Sigmoid colon (tissue), 7 donors: ENCODE measurements at places on chromosomes 7 and 10. TPM values are rescaled to one million over a fixed set of nuclear protein-coding genes. Genes with fewer than 3 reads are reported as not detected.

The OPALIN gene
- total RNA-seq = not detected

The ZNF804B gene
- total RNA-seq = 0.28 TPM

The TMEM130 gene
- 3.0 TPM for total RNA-seq

The AGR2 gene
- not detected for total RNA-seq

The GNAI1 gene
- total RNA-seq = 55.9 TPM

The MICALL2 gene
- total RNA-seq = 25.9 TPM

The PARP12 gene
- 29.9 TPM for total RNA-seq

The HABP2 gene
- not detected for total RNA-seq

The GALNT17 gene
- 45.4 TPM for total RNA-seq

The OR2A12 gene
- not detected for total RNA-seq

The NOLC1 gene
- 30.2 TPM for total RNA-seq

The VPS41 gene
- total RNA-seq = 25.7 TPM

The SLC26A3 gene
- total RNA-seq = 4.8 TPM

The TFPI2 gene
- total RNA-seq = 3.8 TPM

GRCh38 chr10:9294865-9295264 is 1240.4 kb downstream of the GATA3 start:
- DNase-seq = no peak

- DNase-seq = no peak
Measured at GRCh38 chr10:1738950-1739349, 1.6 kb upstream of the ADARB2 start.

GRCh38 chr10:112248584-112249295 is 34.5 kb upstream of the TECTB start:
- no peak for DNase-seq

GRCh38 chr10:121113911-121114310 is 262.7 kb downstream of the WDR11 start:
- DNase-seq = no peak

DNA sequence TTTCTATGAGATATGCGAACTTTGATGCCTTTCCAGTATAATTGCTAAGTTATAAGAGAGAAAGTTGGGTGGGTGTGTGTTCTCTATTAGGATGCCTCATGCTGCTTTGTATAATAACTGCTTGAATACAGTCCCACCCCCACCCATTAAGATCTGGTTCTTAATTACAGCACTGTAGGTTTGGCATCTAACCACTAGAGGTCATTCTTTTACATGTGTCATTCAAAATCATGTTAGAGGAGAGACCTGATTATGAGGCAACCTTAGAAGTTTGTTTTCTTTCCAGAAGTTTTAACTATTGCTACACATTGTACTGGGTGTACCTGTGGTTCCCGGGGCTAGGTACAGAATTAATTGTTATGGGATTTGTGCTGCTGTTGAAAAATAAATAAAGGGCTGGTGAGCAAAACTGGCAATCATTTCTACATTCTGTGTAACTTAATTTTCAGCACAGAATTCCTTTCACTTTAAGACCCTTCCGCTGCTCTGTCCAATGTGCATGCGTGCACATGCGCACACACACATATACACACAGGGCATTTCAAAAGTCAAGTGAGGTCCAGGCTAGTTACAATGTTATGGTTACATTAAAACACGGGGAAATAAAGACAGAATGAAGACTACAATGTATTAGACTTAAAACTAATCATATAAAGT is 1156.3 kb downstream of the SORCS3 start:
- DNase-seq = no peak

- peak; percentile 92 for DNase-seq
Measured at GRCh38 chr10:102917314-102917961, 656 bp upstream of the CNNM2 start.

- peak; percentile 84 for DNase-seq
Measured at GRCh38 chr10:13877154-13877909, 290.6 kb downstream of the PRPF18 start.

DNA sequence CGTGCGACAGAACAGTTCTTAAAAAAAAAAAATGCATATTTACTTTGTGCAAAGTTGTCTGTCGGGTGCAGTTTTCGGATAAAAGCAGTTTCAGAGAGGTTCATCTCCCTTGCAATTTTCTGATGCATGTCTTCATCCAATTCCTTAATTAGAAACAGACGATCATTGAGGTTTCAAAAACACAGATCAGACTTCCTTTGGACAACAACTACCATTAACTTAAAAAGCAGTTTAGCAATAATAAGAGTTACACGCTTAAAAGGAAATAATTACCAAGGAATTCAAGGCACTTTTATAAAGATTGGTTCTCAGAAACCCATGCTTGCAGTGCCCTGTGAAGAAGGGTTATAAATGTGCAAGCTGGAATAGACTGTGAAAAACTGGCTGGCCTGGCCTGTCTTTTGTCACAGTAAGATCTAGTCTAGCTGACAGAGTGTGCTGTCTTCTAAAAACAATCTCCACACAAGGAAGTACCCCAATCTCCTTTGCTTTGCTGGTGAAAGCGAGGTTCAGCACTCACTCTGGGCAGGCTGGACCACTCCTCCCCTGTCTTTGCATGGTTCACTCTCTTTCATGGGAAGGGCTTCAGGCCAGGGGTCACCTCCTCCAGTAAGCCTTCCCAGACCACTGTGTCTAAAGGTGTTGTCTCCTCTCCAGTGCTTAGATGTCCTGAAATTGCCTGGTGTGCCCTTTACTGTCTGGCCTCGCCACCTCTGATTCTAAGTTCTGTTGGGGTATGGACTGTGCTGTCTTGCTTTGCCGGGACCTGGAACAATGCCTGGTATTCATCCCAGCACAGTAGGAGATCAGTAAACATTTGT is 34.8 kb upstream of the HNRNPH3 start:
- DNase-seq = no peak

DNA sequence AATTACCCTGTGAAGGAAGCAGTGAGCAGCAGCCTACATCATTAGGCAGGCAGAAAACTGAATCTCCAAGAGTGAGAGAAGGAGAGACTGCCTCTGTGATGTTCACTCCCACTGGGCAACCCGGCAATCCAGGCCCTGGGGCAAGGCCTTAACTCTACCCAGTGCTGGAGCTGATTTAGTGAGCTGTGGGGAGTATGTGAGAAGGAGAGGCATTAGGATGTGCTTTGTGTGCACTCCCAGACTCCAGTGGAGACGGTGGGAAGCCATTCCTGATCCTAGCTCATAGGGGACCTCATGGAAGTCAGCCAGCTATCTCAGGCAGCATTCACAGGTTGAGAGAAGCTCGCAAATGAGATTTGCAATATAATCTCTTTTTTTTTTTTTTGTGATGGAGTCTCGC is 41.1 kb upstream of the CDK13 start:
- DNase-seq = no peak

GRCh38 chr7:74338366-74339108 is 49.3 kb downstream of the CLIP2 start:
- no peak for DNase-seq

- DNase-seq = no peak
Measured at GRCh38 chr10:72108830-72109635, 20.7 kb upstream of the SPOCK2 start.

DNA sequence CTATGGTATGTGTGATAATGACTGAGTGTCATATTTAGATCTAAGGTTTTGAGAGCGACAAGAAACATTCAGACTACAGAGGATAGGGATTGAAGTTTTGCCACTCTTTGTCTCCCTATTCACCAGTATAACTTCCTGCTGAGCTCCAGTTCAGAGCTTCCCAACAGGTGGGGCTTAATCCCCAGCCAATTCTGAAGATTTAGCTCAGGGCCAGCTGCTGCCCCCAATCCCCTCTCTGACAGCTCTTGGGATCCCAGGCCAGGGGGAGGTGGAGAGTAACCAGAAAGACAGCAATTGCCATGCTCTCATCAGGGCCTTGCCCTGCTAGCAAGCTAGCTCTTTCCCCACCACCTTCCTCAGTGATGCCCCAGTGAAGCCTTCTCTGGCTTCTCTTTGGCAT is 57.8 kb downstream of the TRIL start:
- no peak for DNase-seq

DNA sequence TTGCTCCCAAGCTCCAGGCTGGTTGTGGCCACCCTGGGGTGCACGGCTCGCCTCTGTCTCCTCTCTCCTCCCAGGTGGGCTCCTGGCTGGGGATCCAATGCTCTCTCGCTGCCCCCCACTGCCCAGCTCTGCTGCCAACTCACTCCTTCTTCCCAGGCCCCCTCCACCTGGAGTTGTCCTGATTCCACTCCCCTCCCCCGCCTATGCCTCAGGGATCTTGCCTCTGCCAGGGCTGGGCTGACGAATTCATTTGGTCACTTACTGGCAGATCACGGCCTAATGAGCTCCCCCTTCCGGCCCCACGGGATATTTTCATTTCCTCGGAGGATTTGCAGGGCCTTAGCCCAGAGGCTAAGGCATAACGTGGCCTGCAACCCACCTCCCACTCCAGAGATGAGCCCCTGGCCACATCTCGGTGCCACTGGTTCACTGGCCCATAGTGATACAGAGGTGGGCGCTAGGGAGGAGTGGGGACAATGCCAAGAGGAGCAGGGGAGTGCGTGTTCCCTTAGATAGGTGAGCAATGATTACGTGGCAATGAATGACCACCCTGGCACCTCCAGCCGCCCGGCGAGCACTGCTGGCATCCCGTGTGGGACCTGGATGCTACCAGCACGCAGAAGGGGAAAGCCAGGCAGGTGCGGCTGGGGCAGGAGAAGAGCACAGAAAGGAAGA is 344.6 kb upstream of the SHH start:
- no peak for DNase-seq

DNA sequence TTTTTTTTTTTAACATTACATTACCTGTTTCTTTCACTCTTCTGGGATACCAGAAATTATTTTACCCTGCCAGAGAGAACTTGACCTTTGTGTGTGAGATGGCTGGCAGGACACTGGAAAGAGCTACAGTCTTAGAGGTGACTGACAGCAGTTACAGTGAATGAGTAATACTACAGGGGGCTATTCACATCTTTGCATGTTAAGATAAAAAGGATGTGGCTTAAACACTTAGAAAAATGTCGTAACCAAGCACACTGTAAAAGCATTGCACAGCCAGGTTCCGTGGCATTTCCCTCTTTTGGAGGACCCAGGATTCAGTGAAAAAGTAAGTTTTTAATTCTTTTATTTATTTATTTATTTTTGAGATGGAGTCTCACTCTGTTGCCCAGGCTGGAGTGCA is 18.8 kb upstream of the TBC1D12 start:
- DNase-seq = no peak

GRCh38 chr10:17536221-17536620 is 81.0 kb downstream of the HACD1 start:
- no peak for DNase-seq

GRCh38 chr10:97142834-97143233 is 42.9 kb downstream of the SLIT1 start:
- DNase-seq = no peak

DNA sequence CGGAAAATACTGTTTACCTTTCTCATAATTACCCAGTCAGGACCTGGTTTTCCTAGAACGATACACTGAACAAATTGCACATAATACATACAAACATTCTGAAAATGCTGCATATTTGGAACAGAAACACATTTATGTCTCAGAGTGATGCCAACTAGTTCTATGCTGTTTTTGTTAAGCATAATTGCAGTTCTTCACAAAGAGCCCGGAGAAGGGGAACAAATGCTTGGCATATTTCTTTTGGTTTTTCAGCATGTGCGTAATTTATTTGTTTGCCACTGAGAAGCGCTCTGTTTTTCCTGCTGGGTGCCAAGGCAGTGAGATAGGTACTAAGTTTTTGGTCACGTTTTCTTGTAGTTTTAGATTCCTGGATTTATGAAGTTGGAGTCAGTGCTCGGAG is 181.0 kb upstream of the MDFIC start:
- DNase-seq = no peak

DNA sequence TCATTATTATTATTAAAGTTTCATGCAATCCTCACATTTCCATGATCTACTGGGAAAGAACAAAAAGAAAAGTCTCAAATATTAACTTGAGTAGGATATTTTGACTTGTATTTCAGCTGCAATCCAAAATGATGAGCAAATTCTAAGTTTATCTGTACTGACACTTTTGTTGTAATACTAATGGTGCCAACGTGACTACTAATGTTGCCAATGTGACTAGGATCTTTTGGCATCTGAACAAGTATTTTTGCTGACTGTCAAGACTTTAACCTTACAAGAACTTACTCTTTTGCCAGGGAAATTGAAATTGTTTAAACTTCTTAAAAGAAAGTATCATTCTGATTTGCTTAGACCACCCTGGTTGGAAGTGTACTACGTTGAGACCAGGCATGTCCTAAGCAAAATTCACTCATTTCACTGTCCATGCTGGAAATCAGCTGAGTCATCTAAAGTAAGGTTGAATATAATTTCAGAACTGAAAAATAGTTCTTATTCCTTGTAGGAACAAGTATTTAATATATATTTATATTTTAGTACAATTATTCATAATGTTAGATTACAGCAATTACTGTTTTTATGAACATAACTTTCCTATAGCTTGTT is 78.5 kb upstream of the LYZL1 start:
- DNase-seq = no peak

DNA sequence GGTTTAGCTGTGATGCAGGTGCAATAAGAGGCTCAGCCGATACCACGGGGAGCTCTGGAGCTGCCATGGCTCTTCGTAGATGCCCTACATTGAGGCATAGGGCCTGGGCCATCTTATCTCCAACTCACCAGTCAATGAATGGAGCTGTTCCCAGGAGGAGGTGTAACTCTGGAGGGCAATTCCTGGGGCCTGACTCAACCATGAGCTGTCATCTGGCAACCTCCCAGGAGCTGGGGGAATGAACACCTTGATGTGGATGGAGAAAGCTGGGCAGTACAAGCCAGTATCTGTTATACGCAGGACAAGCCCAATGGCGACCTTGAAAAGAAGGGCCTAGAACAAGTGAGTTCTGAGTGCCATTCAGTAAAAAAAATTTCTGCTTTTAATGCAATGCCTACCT is 224.0 kb upstream of the PLXDC2 start:
- DNase-seq = no peak

DNA sequence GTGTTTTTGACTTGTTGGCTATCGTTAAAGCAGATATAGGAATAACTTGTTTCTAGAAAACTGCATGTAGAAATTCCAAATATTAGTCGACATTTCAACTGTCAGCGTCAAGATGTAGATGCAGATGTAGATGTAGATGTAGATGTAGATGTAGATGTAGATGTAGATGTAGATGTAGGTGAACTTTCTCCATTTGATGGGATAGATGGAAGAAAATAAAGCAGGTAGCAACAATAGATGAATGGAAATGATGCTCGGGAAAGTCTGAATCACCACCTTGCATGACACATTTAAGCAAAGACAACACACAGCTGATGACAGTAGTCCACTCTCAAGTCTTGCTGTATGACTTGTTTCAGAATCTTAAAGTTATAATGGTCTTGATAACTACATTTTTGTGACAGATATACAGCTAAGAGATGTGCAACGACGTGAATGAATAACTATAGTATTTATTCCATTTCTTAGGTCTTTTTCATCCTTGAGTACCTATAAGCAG is 53.5 kb downstream of the SND1 start:
- DNase-seq = no peak

DNA sequence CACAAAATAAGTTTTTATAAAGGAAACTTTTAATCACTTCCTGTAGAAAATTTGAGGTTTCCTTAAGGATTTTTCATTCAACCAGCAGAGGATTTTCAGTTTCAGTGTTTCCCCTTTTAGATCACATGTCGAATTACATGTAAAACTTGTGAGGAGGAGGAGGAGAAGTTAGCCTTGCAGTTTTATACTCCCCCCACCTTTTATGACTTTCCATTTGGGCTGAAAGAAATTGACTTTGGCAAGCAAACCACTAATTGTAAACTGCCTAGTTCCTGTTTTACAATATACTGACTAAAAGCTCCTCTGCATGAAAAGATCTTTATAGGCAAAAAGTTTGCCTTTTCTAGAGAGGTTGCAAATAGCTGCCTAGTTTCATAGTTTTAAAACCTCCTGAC is 3.0 kb downstream of the BAMBI start:
- DNase-seq = no peak

GRCh38 chr7:23713285-23714149 is 3.5 kb downstream of the STK31 start:
- no peak for DNase-seq

GRCh38 chr7:38831259-38831996 is 77.6 kb downstream of the VPS41 start:
- no peak for DNase-seq
